WERI-Rb-1 (cell line): ENCODE measurements at places on chromosomes 2 and 18.

- DNase-seq, result no peak
Observed at GRCh38 chr2:232076272-232076671, 114.8 kb downstream of the DIS3L2 start.

DNA sequence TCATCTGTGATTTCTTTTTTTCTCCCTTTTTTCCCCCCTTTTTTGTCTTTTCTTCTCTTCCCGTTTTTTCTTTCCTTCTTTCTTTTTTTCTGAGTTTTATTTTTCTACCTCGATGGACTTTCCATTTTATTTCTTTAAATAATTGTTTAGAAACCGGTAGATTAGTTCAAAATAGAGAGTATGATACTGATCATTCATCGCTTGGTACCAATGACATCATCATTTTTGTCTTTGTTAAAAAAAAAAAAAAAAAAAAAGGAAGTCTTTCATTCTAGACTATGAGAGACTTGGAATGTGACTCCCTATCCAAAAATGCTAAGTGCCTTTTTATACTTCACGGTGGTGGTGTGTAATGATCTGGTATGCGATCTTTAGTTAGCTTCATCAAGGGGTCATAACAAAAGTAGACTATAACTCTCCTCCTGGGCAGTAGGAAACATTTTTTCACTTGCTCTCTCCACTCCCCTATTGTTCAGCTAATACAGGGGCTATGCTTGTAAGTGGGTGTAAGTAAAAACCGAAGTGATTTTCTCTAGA is 1517.5 kb upstream of the ZEB2 start:
- DNase-seq, result no peak

- no peak for DNase-seq
Observed at GRCh38 chr2:167114018-167114417, 225.7 kb downstream of the XIRP2 start.

- DNase-seq, result no peak
Observed at GRCh38 chr2:2164326-2164917, 166.7 kb downstream of the MYT1L start.

GRCh38 chr2:20450201-20450999 is 3.5 kb downstream of the RHOB start:
- DNase-seq, result peak; percentile 79

DNA sequence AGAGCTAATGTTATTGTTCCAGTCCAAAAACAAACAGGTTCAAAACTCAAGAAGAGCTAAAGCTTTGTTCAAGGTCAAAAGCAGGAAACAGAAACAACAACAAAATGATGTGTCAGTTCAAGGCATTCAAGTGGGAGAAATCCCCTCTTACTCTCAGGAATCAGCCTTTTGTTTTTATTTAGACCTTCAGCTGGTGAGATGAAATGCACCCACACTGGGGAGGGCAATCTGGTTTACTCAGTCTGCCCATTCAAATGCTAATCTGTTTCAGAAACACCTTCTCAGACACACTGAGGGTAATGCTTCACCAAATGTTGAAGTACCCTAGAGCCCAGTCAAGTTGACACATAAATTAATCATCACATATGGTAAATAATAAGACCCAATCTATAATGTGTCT is 150.6 kb downstream of the TMX3 start:
- no peak for DNase-seq

- no peak for DNase-seq
Observed at GRCh38 chr2:118577202-118577601, 270.2 kb downstream of the EN1 start.

GRCh38 chr18:63273222-63273927 is 46.2 kb downstream of the BCL2 start:
- no peak for DNase-seq

GRCh38 chr2:153510996-153511395 is 32.4 kb upstream of the RPRM start:
- no peak for DNase-seq

GRCh38 chr18:54689319-54689718 is 98.3 kb downstream of the DYNAP start:
- no peak for DNase-seq

GRCh38 chr18:58042826-58043490 is 1.1 kb upstream of the NEDD4L start:
- no peak for DNase-seq

GRCh38 chr18:78639006-78639950 is 340.3 kb upstream of the SALL3 start:
- peak; percentile 4 for DNase-seq

GRCh38 chr2:218839888-218840287 is 8.3 kb upstream of the PRKAG3 start:
- no peak for DNase-seq

GRCh38 chr2:1601067-1601412 is 143.3 kb downstream of the PXDN start:
- DNase-seq, result no peak

- no peak for DNase-seq
Observed at GRCh38 chr2:42792087-42792582, 248 bp downstream of the HAAO start.

DNA sequence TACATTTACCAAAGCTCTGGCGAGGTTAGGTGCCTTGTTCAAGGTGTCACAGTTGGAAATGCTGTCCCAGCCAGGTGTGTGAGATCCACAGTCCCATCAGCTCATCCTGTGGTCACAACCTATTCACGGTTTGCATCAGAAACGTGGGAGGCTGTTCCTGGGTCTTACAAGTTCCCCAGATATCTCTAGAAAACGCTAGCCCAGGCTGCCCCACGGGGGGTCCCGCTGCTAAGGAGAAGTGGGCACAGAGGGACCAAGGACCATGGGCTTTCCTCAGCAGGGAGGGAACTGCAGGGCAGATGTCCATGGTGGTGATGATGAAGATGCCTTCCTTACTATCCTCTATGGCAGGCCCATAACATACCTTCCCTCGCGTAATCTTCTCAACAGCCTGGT is 649 bp downstream of the FECH start:
- DNase-seq, result no peak

GRCh38 chr2:100692906-100693305 is 127.0 kb upstream of the NPAS2 start:
- DNase-seq, result no peak

DNA sequence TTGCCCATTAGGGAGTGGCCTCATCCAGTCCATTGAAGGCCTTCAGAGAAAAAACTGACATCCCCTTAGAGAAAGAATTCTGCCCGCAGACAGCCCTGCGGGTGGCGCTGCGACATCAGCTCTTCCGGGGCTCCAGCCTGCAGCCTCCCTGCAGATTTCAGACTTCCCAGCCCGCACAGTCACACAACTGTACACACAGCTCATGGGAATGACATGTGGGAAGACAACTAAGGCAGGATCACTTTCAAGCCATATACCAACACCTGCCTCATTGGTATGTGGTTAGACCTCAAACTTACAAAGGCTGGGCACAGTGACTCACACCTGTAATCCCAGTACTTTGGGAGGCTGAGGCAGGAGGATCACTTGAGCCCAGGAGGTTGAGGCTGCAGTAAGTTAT is 24.8 kb upstream of the TUBB6 start:
- DNase-seq, result no peak

- no peak for DNase-seq
Observed at GRCh38 chr18:45416168-45416567, 199.1 kb upstream of the SLC14A2 start.

- no peak for DNase-seq
Observed at GRCh38 chr2:134206573-134206972, 47.3 kb upstream of the MGAT5 start.

GRCh38 chr18:58345875-58346274 is 283.0 kb downstream of the ALPK2 start:
- no peak for DNase-seq

DNA sequence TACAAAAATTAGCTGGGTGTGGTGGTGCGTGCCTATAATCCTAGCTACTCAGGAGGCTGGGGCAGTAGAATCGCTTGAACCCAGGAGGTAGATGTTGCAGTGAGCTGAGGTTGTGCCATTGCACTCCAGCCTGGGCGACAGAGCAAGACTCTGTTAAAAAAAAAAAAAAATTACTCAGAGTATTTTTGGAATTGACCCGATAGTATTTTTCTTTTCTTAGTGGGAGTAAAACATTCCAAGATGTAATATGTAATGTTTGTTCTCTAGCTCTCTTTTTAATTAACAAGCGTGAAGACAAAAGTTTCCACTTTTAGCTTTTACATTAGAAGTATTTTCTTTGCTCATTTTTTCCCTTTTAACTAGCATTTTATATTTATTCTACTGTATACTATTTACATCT is 12.0 kb upstream of the TMEM18 start:
- DNase-seq, result no peak

DNA sequence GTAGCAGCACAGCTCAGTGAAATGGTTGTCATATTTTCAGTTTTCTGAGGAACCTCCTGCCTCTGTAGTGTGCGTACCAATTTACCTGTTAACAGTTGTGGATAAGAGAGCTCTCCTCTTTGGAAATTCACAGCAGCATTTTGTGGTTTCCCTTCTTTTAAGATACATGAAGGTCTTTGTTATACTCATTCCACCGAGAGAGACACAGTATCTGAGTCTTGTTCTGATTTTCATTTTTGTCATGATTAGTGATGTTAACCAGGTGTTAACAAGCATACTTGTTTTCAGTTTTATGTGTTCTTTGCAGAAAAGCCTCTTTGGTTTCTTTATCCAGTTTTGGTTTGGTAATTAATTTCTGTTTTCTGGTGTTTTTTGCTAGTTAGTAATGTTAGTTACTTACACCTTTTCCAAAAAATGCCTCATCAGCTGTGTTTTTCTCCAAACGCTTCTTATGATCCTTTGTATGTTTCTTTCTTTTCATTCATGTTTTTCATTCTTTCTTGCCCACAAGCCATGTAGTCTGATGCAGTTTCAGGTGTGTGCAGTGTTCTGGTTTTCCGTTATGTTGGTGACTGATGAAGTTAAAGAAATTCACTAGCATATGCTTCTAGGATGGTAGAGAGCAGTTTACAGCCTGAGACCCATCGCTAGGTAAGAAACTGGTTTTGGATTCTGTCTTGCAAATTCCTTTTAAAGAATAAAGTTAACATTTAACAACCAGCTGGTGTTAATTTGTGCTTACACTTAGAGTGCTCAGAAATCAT is 30.1 kb downstream of the CCDC74A start:
- DNase-seq, result no peak

DNA sequence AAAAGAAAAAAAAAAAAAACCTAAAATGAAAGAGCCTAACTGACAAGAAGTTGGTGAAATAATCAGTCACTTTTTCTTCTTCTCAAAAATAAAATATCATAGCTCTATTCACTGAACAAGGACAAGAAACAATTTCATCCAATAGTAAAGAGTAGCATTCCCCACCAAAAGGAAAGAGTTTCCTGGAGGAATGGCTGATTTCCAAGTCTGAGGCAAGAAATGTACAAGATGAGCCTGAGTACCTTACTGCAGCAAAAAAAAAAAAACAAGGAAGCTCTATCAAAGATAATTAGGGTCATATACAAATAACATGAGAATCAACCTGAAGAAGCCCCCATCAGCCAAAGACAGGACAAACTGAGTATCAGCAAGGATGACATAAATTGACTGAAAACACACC is 11.5 kb downstream of the ROCK1 start:
- no peak for DNase-seq

GRCh38 chr18:59704146-59704545 is 6.9 kb upstream of the CCBE1 start:
- no peak for DNase-seq

DNA sequence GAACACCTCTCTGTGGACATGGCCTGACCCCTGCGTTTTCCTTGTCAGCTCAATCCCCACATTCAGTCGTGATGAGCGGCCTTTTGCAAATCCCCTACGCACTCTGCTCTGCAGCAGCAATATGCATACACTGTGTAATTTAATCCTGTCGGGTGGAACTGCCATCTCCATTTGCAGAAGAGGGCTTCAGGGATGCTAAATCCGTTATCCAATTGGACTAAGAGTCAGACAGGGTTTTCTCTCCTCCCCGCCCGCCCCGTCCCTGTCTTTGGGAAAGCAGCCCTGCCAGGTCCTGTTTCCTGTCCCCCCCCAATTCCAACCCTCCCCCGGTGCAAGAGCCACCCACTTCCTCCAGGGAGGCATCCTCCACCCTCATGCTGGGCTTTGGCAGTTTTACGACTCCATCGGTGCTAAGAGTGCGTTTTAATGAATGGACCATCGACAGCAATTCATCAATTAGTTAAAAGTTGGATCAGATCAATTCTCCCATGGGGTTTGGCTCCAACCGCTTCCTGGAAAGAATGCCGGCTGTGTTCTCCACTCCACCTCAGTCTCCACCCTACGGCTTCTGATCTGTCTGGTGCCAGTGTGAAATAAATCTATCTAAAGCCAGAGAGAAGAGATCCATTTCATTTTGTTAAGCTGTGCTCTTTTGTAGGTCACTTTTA is 53.5 kb upstream of the ASAP2 start:
- DNase-seq, result peak; percentile 42

DNA sequence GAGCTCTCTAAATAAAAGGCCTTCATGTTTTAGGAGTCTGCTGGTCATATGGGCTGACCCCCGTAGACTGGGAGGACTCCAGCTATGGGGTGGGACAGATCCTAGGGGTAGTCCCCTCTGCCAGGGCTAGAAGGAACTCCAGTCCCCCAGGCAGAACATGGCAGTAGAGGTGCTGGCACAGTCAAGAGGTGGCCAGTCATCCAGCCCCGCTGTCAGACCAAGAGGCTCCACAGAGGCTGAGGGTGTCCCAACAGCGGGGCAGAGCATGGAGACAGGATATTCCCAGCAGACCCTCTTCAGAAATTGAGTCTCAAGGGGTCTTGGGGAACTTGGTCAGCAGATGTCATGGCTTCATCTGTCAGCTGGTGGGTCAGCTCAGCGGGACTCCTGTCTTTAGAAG is 76.6 kb downstream of the LONRF2 start:
- DNase-seq, result no peak

DNA sequence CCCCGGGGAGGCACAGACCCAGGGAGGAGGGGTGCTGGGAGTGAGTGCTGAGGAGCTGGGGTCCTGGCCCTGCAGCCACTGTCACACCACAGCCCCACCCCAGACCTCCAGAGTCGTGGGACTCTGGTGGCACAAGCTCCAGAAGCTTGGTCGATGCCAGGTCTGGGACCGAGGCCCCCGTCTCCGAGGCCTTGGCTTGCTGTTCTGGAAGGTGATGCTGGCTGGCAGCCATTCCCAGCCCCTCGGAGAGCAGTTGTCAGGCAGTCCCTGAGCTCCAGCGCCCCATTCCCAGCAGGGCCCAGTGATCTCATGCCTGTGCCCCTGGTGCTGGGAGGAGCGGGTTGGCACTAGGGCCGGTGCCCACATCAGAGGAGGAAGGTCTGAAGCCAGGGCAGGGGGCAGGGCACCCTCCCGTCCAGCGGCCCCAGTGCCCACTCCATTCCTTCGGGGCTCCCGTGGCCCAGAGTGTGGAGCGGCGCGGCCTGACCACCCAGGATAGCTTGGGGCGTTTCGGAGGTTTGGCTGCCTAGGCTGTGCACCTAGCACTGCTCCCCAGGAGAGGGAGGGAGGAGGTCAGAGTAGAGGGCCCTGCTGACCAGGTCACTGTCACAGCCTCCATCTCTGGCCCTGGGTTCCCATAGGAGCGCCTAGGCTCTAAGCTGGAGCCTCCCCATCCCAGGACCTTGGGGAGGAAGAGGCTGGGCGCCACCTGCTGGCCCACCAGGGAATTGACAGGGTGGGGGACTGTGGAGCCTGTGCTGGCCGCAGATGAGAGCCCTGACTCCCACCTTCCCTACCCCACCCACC is 16.8 kb upstream of the ALPI start:
- peak; percentile 67 for DNase-seq

GRCh38 chr2:224687156-224687555 is 29.0 kb downstream of the CCDC195 start:
- DNase-seq, result no peak
